ENCODE measurements at places on chromosomes 7 and 10.

DNA sequence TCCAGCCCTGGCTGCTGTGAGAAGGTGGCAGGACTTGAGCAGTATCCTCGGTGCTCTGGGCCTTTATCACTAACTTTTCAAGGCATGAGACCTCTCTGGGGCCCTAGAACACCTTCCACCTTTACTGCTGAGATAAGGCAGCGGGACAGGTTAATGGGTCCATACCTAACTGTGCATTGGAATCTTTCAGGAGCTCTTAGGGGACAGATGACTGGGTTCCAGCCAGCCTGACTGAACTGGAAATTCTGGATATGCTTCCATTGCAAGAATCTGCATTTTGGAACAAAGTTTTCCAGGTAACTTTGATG lies 73.0 kb downstream of the ATXN7L1 start:
- no peak for DNase-seq

DNA sequence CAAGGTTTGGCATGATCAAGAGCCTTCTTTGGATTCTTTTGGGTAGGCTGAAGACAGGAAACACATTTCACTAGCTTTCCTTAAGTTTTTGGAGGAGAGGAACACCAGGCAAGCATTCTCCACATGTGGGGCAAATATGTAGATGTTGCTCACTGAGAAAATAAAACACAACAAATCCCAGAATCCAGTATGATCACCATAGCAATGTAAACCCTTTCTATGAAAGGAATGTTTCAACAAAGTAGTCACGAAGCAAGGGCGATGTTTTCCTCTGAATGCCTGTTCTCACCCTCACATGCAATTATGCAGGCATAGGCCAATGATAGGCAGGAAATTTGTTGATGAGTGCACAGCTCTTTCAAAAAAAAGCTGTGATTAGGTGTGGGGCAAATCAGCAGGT lies 20.5 kb upstream of the CEP41 start:
- DNase-seq: no peak

GRCh38 chr7:103143868-103144267 lies 5.0 kb downstream of the NAPEPLD start:
- no peak for DNase-seq

GRCh38 chr7:130290745-130291144 lies 2.2 kb upstream of the CPA4 start:
- DNase-seq: no peak

DNA sequence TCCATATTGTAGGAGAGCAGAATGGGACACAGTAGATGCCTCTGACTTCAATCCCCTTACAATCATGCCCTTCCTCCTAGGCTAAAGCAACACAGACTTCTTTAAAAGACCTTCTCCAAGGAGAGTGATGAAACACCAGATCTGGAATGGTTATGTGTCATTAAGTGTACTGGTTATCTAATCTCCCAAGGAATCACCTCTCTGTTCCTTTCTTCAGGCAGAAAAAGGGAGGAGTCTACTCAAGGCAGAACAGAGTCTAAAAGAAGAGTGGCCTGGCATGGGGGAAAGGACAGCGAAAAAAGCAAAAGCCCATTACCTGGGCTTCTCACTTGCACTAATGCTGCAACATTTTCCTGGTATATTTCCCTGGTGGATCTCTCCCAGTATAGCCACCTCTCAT lies 2.9 kb downstream of the ELMO1 start:
- DNase-seq: no peak

- DNase-seq: no peak
These were observed 33.1 kb downstream of the CACNA2D1 start for GRCh38 chr7:82410461-82410860.

GRCh38 chr7:100132126-100132525 lies 5.4 kb downstream of the MBLAC1 start:
- DNase-seq: no peak

GRCh38 chr7:15370441-15370840 lies 191.4 kb downstream of the AGMO start:
- DNase-seq: no peak

DNA sequence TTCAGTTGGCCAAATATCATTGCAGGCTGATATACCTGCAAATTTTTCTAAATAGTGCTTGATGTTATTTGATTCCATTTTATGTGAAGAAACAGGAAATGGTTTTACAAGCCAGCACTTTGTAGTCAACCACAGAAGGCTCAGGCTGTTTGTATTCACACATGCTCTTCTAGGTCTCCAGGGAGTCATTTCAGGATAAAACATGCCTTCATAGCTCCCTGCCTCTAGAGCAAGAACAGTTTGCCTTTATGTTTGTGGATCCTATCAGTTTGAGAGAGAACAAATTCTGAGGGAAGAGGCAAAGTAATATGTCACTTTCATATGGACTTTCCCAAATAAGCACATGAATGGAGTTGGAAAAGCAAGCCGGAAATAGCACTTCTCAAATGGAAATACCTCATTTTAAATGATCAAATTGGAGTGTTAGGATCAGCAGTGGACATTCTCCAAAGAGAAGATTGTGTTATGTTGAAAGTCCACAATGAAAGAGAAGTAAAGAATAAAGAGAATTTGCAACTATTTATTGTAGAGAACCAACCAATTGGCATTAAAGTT lies 277.6 kb downstream of the KCND2 start:
- DNase-seq: no peak

DNA sequence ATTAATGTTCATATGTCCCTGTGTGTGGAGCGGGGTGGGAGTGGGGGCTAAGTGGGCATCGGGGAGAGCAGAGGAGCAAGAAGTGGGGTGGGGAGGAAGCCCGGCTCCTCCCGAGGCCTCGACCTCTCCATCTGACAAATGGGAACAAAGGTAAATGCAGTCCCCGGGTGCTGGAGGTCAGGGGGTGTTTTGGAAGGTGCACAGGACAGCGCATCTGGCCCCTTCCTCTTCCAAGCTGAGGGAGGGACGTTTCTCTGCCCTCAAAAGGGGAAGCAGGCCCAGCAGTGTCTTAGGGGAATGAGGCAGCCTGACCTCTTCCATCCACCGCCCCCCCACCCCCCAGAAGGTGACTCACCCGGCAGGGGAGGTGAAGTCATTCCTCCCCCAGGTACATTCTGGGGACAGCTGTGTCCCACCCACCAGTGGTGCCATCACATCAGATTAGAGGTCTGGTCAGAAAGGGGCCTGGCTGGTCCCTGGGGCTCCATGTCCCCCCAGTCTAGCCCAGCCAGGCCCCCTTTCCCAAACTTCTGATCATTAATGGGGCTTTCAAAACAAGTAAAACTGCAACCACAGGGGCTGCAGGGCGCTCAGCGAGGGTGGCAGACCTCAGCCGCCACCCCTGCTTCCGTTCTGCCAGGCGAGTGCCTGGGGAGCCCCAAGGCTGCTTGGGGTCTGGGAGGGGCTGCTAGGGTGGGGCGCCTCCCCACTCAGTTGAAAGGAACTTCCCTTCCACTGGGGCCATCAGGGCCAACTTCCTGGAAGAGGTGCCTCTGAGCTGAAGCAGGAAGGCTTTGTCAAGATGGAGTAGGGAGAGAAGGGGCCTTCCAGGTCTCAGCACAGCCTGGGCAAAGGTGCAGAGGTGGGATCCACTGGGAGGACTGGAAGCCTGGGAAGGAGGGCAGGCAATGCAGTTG lies 10.8 kb downstream of the LFNG start:
- DNase-seq: peak; percentile 81

GRCh38 chr7:45028138-45028919 lies 28.3 kb downstream of the CCM2 start:
- DNase-seq: no peak

DNA sequence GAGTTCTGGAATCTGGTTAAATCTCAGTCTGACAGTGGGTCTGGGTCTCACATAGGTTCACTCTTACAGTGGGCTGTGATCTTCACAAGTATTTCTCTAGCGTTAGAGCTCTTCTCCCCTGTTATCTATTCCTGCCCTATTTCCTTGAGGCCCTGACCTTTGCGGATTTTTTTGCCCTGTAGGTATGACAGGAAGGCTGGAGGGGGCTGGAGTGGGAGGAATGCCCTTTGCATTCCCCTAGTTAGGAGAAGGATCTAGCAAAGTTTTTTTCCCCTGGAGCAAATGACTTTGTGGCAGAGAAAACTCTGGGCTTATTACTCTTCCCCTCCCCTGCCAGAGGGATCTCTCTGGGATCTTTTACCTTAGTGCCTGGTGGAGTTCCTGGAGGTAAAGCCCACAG lies 49.2 kb downstream of the GALNT11 start:
- no peak for DNase-seq

- no peak for DNase-seq
These were observed 2.8 kb upstream of the CUL1 start for GRCh38 chr7:148695953-148696352.

DNA sequence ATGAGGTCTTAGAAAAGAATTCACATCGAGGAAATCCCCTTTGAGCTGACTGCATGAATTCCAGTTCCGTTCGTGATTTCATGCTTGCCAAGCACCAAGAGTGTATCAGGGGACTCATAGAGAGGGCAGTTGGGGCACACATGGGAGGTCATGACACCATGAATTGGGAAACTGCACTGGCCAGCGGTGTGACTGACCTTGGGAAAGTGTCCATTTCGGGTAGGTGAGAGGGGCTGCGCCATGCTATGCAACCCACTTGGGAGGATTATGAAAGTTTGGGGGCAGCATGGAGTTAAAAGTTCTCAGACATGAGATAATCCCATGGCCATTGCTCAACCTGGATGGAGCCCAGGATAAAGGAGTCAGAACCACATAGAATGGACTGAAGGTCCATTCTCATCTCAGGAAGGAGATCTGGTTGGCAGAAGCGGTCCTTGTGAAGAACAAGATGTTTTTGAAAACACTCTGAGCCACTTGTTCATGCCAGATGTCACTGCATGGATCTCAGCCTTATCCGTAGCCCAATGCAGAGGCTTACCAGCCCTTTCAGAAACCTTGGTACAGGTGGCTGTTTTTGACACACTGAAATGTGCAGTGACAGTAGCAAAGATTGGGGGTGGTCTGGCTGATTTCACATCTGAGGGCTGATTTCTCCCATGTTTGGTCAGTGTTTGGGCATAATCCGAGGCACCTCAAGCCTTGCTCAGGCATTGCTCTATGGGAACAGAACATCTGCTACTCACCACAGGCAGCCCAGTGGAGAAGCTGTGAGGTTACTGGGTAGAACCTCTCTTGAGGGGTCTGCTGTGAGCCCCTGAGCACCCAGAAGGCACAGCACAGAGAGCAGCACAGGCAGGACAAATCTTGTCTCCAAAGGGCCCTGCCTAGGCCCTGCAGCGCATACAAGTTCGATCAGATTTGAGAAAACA lies 252.3 kb downstream of the CXCL12 start:
- no peak for DNase-seq

GRCh38 chr7:50352282-50352681 lies 47.8 kb downstream of the IKZF1 start:
- DNase-seq: no peak

GRCh38 chr10:102113261-102113955 lies 6.8 kb downstream of the LDB1 start:
- DNase-seq: no peak

DNA sequence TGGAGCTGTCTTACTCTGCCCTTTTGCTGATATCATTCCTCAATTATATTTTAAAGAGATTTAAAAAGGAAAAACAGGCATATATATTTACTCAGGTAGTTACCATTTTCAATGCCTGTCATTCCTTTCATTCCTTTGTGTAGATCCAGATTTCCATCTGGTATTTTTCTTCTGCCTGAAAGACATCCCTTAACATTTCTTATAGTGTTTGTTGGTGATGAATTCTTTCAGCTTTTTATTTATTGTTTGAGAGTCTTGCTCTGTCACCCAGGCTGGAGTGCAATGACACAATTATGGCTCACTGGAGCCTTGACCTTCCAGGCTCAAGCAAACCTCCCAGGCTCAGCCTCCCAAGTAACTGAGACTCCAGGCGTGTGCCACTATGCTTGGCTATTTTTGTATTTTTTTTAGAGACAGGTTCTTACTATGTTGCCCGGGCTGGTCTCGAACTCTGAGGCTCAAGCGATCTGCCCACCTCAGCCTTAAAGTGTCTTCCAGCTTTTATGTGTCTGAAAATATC lies 5.6 kb upstream of the POM121 start:
- DNase-seq: no peak

- DNase-seq: no peak
These were observed 128.0 kb downstream of the KCND2 start for GRCh38 chr7:120400806-120401455.

DNA sequence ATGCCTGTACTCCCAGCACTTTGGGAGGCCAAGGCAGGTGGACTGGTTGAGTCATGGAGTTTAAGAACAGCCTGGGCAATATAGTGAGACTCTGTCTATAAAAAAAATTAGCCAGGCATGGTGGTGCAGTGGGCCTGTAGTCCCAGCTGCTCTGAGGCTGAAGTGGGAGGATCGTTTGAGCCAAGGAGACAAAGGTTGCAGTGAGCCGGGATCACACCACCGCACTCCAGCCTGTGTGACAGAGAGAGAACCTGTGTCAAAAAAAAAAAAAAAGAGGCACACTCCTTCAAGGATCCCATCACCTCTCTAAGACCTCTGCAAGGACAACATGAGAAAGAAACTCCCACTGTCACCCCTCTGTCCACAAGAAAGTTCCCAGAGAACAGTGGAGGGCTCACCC lies 4.4 kb downstream of the NAT16 start:
- DNase-seq: no peak

DNA sequence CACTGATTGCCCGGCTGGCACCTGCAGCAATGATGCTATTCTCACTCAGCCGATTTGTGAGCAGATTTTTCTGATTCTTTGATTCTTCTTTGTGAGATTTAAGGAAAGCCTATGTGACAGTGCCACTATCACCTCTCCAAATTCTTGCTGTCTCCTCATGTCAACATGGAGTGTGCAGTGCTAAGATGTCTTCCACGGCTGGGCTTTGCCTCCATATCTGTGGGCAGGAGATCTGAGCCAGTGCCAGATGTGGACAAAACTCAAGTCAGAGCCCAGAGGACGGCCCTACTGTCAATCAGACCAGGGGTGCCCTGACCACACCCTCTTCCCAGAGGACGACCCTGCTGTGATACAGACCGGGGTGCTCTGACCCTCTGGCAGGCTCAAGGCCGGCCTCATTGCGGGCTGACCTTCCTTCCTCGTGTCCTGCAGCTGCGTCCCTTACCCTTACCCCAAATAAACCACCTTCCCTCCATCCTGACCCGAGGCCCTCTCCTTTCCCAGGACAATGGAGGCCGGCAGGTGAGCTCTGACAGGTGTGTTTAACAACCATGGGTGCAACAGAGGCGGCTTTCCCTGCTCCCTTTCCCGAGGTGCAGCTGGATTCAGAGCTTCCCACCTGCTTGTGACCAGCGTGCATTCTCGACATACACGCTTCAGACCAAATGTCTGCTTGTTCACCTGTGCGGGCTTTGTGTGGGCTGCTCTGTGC lies 221.4 kb downstream of the ADARB2 start:
- no peak for DNase-seq

- DNase-seq: peak; percentile 58
These were observed 17.0 kb downstream of the PRKCQ start for GRCh38 chr10:6563075-6563474.
